NCI-H1092 treated with DMSO at 0.1 percent for 48 hours (cell line): ENCODE measurements at places on chromosomes 6 and 20.
A peak's percentile ranks its signal among the peaks of the same experiment; 100 is the strongest.

GRCh38 chr20:51500311-51500710, 42.2 kb downstream of the NFATC2 start:
- DNase-seq: no peak

DNA sequence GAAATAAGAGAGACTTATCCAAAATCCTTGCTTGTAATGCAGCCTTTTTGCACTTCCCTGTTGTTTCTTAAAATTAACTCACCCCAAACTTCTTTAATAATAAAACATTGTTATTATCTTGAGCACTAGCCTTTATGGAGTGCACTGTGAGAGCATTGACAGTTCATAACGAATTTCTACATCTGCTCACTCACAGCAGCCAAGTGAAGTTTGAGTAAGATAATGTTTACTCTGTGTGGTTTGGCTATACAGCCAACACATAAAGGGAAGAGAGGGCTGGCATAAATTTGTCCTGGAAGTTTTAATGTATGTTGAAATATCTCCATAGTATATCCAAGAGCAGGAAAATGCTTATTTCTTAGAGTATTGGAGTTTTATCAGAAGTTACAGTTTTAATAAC, 227.9 kb downstream of the FRK start:
- DNase-seq: no peak

DNA sequence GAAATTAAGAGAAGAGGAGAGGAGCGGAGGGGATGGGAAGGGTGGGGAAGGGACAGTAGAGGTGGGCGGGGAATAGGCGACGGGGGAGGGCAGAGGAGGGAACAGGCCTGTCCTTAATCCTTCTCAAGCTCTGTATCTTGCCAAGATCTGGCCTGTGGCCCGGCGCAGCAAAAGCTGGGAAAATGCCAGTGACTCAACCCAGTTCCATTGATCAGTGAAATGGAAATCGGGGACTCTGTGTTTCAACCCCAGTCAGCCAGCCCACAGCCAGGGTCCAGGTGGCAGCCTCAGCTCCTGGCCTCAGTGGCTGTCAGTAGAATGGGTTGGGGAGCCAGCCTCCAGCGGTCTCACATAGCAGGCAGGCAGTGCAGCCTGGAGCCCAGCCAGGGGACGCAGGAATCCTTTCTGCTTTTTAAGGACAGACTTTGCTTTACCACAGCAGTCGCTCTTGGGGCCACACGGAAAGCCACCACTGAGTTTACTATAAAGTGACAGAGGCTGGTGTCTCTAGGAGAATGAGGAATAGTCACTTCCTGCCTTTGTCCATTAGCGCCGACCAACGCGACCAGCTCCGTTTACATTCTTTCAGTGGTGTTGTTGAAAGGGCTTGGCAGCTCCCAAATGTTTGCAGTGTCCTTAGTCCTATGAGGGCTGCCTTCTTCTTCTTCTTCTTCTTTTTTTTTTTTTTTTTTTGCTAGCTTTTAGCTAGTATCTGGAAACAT, 128.0 kb downstream of the RIN2 start:
- peak; percentile 27 for DNase-seq

DNA sequence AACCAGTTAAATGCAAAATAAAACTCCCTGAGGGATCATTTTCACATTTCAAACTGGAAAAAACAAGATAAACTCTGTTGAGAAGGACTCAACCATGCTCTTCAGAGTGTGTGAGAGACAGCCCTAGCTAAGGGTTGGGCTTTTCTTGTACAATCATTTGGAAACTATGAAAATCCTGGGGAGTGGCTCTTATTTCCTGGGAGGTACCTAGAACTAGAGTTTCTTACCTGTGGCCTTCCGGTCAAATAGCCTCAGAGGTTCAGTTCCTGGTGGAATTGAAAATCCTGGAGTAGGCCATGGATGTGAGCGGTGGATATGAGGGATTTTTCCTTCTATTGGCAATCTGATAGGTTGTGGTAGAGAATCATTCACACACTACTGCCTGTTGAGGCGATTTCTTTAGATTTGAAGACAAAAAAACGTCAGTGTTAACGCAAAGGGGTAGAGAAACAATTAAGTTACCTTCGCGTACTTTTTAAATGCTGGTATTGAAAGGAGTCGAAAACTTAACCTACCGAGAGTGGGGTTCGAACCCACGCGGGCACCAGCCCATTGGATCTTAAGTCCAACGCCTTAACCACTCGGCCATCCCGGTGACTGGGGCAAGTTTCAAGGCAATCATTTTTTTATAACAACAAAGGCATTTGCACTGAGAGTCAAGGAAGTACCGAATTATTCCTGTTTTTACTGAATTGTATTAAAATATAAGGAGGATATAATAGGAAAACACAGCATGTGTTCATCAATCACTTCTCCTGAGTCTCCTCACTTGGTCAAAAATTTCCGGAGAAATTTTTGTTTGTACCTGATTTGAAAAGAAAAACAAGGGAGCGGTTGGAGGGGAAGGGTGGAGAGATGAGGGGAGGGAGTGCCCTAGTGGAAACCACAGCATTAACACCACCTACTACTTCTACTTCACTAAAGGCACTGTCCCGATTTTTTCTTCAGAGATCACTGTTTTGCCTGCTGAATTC, 191.3 kb downstream of the OR2B2 start:
- no peak for DNase-seq

- DNase-seq: peak; percentile 56
These were observed 9.5 kb upstream of the SFT2D1 start for GRCh38 chr6:166351715-166352285.

- no peak for DNase-seq
These were observed 192.0 kb upstream of the PLN start for GRCh38 chr6:118356054-118356453.

DNA sequence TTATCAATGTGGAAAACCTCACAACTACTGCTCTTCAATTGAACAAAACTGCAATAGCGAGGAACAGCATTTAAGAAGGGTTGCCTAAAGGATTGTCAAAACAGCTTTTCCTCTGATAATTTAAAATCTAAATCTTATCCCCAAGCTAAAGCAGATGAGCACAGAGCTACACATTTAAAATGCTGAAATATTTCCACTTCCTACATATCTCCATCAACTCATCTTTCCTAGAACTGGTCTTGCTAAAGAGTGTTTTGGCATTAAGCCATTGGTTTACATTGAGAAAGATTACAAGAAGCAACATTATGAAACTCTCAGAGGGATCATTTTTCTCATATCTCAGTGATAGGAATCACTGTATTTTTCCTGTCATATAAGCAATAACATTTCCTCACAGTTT, 3.6 kb downstream of the OR10C1 start:
- DNase-seq: no peak

GRCh38 chr6:30206799-30207618, 6.2 kb downstream of the TRIM26 start:
- DNase-seq: no peak

DNA sequence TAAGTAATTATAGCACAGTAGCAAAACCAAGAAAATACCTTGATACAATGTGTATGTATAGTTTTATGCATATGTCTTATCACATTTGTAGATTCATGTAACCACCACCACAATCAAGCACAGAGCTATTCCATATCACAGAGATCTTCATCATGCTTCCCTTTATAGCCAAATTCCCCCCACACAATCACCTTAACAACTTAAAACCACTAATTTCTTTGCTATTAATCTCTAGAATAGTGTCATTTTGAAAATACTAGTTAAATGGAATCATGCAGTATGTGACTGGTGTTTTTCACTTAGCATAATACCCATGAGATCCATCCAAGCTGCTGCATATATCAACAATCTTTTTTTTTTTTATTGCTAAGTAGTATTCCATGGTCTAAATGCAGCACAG, 8.2 kb downstream of the HLA-DRA start:
- DNase-seq: no peak

DNA sequence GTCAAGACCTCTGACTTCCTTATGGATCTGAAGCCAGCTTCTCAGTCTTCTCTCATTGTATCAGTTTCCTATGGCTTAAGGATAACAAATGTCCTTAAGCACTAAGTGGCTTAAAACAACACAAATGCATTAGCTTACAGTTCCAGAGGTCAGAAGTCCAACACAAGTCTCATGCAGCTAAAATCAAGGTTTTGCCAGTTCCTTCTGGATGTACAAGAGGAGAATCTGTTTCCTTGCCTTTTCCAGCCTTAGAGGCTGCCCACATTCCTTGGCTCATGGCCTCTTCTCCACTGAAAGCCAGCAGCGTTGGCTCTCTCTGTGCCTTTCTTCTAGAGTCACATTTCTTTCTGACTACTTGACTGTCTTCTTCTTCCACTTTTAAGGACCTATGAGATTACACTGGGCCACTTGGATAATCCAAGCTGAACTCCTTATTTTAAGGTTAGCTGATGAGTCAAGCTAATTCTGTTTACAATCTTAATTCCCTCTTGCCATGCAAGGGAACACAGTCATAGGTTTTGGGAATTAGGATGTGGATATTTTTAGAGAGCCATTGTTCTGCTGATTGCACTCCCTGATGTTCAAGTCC, 179.0 kb downstream of the BCAS1 start:
- DNase-seq: no peak

DNA sequence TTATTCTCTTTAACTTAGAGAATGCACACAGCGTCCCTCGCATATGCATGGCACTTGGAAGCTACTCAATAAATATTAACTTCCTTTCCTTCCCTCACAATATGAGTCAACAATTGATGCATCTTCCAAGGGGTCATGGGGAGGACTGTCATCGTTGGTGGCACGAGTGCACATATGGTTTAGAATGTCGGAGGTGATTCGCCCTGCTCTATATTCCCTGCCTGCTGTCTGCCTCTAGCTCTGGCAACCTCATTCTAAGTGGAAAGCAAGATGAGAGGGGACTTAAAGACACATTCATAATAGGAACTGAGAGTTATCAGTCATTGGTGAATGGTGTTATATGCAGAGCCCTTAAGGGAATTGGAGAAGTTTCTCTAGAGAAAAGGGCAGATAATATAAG, 44.6 kb downstream of the MAK start:
- DNase-seq: no peak

- DNase-seq: peak; percentile 48
These were observed 13.9 kb upstream of the ATG5 start for GRCh38 chr6:106339334-106340029.

DNA sequence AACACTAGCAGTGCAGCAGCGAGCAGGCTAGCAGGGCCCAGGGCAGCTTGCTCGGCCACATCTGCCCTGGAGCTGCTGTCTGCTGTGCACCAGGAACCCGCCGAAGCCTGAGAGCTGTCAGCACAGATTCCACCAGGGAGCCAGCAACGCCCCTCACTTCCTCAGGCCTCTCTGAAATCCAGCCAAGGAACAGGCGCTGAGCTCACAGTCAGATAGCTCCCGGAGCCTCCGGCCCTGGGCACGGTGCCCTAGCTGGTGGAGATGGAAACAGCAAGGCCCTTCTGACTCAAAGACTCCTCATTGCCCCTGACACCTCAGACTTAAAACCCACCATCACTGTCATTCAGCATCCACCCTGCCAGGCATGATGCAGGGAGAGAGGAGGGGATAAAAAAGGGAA, 839.4 kb downstream of the MAFB start:
- peak; percentile 82 for DNase-seq

DNA sequence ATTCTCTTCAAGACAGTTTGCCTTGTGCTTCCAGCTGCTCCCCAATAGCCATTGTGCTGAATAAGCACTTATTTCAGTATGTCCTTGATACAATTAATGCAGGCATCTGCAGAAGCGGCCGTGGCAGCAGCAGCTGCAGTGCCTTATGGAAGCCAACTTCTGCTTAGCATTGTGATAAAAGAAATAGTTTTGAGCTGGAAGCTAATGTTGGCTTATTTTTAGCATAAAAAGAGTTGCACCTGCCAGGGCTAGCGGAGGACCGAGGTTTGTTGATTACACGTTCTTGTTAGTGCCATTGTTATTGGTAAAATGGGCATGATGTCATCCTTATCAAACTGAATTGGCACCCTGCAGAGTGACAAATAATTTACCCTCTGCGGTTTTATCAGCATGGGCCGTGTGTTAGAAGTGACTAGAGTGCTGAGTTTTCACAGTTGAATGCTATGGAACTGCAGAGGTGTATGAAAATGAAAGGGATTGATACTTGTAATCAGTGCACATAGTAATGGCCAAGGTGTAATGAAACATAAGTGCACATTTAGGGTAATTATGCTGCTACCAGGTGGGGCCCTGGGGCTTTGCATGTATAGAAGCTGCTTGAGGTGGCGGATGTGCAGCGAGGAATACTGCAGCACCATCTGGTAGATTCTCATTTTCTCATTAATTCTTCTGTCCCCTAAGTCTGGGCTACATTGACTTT, 334.3 kb downstream of the CDKAL1 start:
- DNase-seq: peak; percentile 75

- DNase-seq: no peak
These were observed 289.8 kb downstream of the FRK start for GRCh38 chr6:115770851-115771250.

- no peak for DNase-seq
These were observed 51.9 kb upstream of the PTPRK start for GRCh38 chr6:128572294-128572693.

GRCh38 chr6:167232356-167232755, 58.8 kb upstream of the UNC93A start:
- no peak for DNase-seq

DNA sequence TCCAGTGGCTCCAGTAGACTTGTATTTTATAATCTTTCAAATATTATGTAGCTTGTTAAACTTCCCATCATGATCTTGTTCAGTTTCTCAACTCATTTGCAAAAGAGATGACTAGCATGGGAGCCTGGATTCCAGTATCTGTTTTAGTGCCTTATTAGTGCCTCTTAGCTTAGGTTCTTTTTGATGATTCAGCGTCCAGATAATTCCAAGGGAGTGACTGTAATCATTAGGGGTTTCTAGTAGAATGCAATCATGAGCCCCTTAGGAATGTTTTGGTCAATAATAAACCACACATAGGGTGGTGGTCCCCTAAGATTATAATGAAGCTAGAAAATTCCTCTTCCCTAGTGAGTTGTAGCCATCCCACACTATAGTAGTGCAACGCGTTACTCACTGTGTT, 7.0 kb downstream of the CD2AP start:
- DNase-seq: peak; percentile 4

DNA sequence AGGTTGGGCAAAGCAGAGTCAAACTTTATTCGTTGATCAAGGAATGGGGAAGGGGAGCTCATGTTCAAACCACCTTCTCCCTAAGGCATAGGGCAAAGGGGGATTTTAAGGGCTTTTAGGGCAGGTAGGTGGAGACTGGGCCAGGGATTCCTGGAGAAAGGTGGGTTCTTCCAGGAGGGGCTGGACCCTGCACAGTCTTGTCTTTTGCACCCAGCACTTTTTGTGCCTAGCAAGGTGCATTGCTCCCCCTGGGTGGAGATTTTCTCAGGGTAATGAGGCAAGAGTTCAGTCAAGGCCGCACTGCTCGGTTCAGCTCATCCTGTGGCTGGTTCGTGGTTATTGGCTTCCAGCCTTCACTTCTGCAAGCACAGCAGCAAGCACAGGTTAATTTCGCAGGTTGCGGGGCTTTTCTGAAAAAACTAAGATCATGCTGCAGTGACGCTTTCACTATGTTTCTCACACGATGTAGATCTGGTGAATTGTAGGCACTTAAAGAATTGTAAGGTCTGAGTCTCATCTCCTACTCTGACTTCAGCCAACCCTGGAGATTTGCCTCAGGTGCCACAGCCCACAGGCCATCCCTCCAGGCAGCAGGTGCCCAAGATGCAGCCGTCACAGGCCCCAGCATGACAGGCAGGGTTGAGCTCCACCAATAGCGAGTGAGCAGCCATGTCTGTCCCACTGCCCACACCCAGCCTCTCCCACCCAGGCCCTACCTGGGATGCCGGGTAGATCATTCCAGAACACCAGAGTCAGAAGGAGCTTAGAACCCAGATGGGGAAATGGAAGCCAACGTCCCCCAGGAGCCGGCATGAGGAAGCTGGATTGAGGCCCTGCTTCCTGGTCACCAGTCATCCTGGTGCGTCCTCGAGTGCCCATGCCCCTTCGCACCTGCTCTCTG, 37.1 kb downstream of the SUN5 start:
- no peak for DNase-seq

GRCh38 chr20:24672181-24672880, 202.9 kb downstream of the SYNDIG1 start:
- DNase-seq: no peak

GRCh38 chr6:154252678-154253077, 103.9 kb downstream of the IPCEF1 start:
- no peak for DNase-seq
